ENCODE measurements at places on chromosomes 1 and 21.

DNA sequence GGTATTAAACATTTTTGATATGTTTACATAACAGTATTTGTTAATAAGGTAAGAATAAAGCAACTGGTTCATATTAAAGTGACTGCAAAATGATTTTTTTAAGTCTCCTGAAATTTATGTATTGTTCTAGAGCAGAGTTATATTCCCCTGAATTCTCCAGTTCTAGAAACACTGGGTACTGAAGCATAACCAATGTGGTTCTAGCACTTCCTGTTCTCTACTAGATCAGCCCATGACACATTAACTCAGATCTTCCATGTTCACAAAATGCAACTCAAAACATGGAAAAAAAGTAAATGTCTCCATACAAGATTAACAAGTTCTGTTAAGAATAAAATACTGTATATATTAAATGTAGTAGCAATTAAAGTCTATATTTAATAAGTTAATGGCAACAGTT, 3.9 kb downstream of the NEGR1 start:
- DNase-seq = no peak

DNA sequence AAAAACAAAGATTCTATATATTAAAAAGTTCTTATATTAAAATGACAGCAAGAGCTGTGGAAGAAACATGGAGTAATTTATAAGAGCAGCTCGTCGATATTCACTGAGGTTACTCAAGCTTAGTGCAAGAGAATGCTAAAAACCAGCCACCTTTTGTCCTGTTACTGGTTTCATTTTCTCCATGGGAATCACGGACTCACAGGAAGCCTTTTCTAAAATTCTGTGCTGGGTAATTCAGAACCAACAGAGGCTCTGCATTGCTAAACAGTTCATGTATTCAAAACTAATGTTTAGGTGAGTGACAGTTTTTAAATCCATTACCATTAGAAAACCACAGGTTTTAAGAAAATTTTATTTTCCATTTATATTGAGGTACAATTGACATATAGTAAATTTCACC, 147.8 kb upstream of the MAP1LC3C start:
- DNase-seq = no peak

- DNase-seq = no peak
Observed at GRCh38 chr1:104195395-104195794, 445.7 kb downstream of the AMY1C start.

DNA sequence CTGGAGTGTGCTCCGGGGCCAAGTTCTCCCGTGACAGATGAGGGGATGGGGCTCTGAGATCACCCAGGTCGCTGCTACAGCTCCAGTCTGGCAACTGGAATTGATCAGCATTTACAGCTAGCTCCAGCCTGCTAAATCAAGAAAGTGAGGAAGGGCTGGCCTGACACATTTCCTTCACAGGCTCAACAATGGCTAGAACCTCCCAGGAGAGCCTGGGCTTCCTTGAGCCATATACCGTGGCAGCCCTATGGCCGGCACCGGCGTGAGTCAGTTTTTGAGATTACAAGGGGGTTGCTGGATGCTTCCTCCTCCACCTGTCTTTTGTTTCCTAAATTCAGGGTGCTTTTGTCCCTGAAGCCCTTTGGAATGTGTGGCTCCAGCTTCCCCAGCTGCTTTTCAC, 104.2 kb downstream of the ETS2 start:
- DNase-seq = no peak

- DNase-seq = peak; percentile 67
Observed at GRCh38 chr1:32759997-32760623, 57.0 kb downstream of the YARS1 start.

DNA sequence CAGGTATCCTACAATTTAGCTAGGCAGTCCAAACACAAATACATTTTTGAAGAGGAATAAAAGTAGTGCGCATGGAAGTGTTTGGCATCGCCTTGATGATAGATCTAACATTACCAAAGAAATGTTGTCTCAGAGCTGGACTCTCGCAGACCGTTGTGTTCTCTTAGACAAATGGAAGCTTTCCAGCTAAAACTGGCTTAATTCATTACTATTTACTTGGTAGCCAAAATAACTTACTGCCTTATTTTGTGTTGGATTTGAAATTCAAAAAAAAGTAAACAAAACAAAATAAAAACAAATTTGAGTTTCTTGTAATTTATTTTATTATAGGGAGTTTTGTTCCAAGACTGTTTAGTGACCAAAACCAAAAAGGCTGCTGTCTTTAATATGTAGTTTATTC, 51.6 kb downstream of the PDE4B start:
- DNase-seq = no peak

GRCh38 chr1:244339776-244340175, 111.9 kb downstream of the ADSS2 start:
- no peak for DNase-seq

GRCh38 chr21:45227735-45228134, 60.0 kb downstream of the POFUT2 start:
- DNase-seq = no peak

DNA sequence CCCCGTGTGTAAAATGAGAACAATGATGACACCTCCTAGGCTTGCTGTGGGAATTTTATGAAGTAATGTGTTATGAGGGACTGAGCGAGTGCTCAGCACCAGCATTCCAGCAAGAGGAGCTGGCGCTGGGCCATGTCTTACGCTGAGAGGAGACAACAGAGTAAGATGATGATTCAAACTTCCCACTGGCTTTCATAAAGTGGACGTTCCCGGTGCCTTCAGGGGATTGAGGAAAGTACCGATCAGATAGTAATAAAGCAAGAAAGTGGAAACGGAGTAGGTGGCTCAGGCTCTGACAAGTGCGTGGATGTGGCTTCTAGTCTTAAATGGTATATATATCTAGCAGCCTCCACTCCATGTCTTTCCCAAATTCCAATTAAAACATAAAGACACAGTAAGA, 23.8 kb downstream of the EPHA10 start:
- peak; percentile 19 for DNase-seq

GRCh38 chr21:33505833-33506232, 14.3 kb upstream of the DNAJC28 start:
- DNase-seq = no peak

DNA sequence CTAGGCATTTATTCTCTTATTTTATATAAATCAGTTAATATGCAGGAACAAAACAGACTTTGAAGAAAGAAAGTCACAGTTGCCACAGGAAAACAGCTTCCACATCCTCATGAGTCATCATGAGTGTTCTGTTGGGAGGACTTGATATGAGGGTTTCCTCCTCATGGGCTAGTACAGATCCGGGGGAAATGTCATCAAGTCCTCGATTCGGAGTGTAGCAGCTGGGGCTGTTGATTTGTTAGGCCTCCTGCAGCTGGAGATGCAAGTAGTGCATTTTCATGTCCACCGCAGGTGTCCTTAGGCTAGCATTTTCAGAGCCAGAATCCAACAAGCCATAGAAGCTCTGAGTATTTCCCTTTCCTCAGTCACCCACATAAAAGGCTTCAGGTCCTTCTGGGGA, 36.7 kb downstream of the ADAM30 start:
- peak; percentile 75 for DNase-seq

DNA sequence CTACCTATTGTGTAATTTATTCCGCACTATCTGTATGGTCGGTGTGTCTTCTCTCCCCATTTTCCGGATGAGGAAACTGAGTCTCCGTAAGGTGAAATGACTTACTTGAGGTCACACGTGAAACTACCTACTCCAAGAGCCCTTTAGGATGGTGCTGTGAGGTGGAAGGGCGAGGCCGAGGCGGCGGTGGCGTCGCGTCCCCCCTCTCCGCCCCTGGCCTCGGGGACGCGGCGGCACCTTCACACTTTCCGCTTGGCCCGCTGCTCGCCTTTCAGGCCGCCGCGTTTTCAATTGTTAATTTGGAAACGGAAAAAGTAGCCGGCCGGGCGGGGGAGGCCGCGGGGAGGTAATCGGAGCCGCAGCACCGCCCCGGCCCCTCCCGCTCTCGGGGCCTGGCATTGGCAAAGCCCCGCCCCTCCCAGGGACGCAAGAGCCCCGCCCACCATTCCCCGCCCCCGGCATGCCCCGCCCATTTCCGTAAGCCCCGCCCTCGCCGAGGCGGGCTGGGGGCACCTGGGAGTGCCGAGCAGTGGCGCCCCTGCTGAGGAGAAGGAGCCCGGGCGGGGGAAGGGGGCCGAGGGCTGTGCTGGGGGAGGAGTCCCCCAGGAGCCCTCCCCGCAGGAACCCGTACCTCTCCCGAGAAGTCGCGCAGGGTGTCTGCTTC, 18.6 kb downstream of the KCNQ4 start:
- DNase-seq = peak; percentile 74

- DNase-seq = no peak
Observed at GRCh38 chr1:206695733-206696132, 11.0 kb downstream of the MAPKAPK2 start.

DNA sequence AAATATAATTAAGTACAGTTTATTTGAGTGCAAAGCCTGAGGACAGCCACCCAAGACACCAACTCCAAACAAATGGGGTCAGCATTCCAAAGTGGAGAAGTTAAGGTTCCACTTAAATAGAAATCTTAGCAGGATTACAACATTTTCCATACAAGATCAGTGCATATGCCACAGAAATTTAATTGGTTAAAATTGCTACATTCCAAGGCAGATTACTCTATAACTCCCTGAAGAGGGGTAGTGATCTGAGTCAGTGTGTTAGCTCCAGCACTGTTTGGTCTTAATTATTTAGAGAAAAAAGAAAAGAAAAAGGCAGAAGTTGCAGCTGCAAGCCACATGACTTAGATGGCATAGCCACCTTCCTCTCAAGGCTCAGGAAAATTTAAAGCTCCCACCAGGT, 297.5 kb downstream of the HHIPL2 start:
- peak; percentile 67 for DNase-seq

DNA sequence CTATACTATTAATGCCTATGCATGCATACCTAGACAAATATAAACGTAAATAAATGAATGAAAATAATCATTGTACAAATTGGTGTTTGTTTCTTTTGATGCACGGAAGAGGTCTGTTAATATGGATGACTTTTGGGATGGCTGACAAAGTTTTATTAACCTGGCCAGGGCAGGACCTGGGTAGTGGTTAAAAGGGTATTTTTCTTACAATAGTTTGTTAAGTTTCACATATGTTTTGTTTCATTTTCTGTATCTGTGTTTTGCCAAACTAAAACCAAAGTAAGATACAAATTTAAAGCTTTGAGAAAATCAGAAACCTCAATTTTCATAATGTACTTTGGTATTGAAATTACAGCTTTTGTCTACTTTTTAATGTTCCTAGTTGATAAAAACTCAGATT, 222.7 kb upstream of the OLFM3 start:
- no peak for DNase-seq

DNA sequence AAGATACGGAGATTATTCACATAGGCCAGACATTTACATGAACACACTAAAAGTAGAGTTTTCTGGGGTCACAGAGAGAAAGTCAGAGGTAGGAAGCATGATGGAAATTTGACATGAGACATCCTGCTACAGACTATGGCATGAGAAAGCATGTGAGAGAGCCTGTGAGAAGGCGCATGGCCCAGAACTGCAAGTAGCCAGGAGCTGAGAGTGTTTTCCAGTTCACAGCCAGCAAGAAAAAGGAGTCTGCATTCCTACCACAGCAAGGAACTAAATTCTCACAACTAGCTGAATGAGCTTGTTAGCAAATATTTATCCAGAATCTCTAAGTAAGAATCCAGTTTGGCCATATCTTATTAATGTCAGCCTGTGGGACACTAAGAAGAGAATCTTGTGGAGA, 673.3 kb downstream of the BRINP3 start:
- DNase-seq = no peak

DNA sequence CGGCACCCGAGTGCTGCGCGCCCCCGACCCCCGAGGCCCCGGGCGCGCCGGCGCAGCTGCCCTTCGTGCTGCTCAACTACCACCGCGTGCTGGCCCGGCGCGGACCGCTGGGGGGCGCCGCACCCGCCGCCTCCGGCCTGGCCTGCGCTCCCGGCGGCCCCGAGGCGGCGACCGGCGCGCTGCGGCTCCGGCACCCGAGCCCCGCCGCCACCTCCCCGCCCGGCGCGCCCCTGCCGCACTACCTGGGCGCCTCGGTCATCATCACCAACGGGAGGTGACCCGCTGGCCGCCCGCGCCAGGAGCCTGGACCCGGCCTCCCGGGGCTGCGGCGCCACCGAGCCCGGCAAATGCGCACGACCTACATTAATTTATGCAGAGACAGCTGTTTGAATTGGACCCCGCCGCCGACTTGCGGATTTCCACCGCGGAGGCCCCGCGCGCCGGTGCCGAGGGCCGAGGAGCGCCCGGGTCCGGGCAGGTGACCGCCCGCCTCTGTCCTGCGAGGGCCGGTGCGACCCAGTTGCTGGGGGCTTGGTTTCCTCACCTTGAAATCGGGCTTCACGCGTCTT, 49.0 kb downstream of the SIM2 start:
- peak; percentile 28 for DNase-seq

DNA sequence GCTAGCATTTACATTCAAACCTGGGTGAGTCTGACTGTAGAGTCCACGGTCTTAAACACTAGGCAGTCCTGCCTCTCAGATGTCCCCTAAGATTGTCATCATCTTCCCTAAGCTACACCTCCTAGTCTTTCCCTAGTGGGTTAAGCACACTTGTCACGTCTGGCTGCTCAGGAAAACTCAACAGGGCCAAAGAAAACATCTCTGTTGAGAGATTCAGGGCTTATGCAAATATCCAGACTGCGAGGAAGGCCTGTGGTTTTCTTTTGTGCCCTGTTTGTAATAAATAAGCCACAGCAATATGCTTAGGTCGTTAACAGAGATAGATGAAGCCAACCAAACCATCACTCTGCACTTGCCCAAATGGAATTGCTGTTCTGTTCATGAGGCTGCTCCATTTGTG, 472.6 kb upstream of the DEPDC1 start:
- no peak for DNase-seq

DNA sequence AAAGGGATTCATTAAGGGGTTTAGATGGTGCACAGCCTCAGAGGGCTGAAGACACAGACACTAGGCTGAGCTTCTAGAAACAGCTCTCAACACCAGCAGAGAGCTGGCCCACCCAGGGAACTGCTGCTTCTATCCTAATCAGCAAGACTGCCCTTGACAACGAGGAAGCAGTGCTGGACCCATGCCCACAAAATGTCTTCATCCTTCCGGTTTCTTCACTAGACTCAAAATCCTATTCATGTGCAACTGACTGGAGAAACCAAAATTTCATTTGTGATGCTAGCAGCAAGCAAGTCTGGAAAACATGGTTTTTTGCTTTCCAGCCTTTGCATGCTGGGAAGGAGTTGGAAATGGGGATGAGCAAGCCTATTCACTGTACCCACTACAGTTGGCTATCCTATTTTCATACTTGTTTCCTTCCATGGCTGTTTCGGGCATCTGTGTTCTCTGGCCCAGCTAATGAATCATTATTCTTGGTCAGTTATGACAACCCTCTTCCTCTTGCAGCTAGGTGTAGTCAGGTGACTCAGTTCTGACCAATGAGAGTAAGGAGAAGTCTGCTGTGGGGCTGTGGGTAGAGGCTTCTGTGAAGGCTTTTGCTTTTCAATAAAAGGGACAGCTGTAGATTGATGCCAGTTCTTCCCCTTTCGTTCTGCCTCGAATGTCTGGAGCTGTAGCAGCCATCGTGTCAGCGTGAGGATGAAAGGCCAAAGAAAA, 14.6 kb upstream of the TMEM61 start:
- DNase-seq = peak; percentile 58
